CD8-positive, alpha-beta memory T cell (primary cell): ENCODE measurements at places on chromosomes 12 and 14. TPM values are rescaled to one million over a fixed set of nuclear protein-coding genes. Genes with fewer than 3 reads are reported as not detected.

The SDR9C7 gene
- not detected for total RNA-seq

The OR6C6 gene
- total RNA-seq: not detected

GRCh38 chr12:27863839-27864238 lies 83.8 kb upstream of the MANSC4 start:
- no peak for DNase-seq
- no peak overlapping the region for H3K27ac ChIP-seq
- H3K27me3 ChIP-seq: no peaks in the 10 kb centered on the region
- H3K36me3 ChIP-seq: no peaks in the 10 kb centered on the region
- H3K4me3 ChIP-seq: no peak overlapping the region

GRCh38 chr14:105087963-105088811 lies 23.0 kb upstream of the GPR132 start:
- H3K4me1 ChIP-seq: peaks cover 27% of the 10 kb centered on the region
- no peaks in the 10 kb centered on the region for H3K36me3 ChIP-seq
- no peak overlapping the region for H3K4me3 ChIP-seq
- H3K27me3 ChIP-seq: no peaks in the 10 kb centered on the region

The MEG3 gene
- total RNA-seq: not detected

The METTL17 gene
- total RNA-seq: 102 TPM

DNA sequence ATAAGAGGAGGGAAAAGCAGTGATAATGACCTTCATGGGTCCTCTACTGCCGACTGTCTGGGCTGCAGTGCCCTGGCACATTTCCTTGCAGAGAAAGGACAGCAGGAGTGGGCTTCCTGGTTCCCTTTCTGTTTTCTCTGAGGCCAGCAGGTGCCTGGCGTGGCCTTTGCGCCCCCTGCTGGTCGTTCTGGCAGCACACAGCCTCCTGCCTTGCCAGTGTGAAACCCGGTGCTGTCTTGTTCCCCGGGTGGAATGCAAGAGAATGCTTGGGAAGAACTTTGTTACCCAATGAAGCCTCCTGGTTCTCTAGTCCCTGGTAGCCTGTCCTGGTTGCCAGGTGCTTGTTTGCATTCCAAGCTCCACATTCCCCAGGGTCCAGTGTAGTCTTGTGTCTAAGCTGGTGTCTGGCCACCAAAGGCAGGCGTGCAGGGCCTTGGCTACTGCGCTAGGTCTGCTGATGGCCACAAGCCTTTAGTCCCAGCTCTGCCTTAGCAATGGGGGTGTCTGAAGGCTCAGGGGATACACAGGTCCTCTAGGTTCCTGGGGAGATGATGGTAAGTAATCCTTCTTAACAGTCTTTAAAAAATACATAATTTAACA lies 1392.4 kb upstream of the TMEM132C start:
- H3K4me3 ChIP-seq: no peak overlapping the region
- H3K36me3 ChIP-seq: no peaks in the 10 kb centered on the region
- no peaks in the 10 kb centered on the region for H3K27me3 ChIP-seq
- H3K4me1 ChIP-seq: no peaks in the 10 kb centered on the region

The KRT4 gene
- not detected for total RNA-seq

- DNase-seq: no peak
- H3K4me1 ChIP-seq: no peaks in the 10 kb centered on the region
- peaks cover 8% of the 10 kb centered on the region for H3K27me3 ChIP-seq
- no peak overlapping the region for H3K4me3 ChIP-seq
- no peak overlapping the region for H3K27ac ChIP-seq
Measured at GRCh38 chr14:99737956-99738667, 54.0 kb downstream of the CYP46A1 start.

The HOTAIR gene
- not detected for total RNA-seq

The SIX1 gene
- total RNA-seq: not detected

- DNase-seq: no peak
- H3K36me3 ChIP-seq: no peaks in the 10 kb centered on the region
- no peak overlapping the region for H3K27ac ChIP-seq
- H3K4me3 ChIP-seq: no peak overlapping the region
- H3K27me3 ChIP-seq: no peaks in the 10 kb centered on the region
- H3K4me1 ChIP-seq: no peaks in the 10 kb centered on the region
Measured at GRCh38 chr12:52203079-52203921, 11.5 kb upstream of the KRT80 start.

The TMEM63C gene
- 0.68 TPM for total RNA-seq
